ENCODE measurements at places on chromosomes 3 and 15. TPM values are rescaled to one million over a fixed set of nuclear protein-coding genes. Genes with fewer than 3 reads are reported as not detected.

DNA sequence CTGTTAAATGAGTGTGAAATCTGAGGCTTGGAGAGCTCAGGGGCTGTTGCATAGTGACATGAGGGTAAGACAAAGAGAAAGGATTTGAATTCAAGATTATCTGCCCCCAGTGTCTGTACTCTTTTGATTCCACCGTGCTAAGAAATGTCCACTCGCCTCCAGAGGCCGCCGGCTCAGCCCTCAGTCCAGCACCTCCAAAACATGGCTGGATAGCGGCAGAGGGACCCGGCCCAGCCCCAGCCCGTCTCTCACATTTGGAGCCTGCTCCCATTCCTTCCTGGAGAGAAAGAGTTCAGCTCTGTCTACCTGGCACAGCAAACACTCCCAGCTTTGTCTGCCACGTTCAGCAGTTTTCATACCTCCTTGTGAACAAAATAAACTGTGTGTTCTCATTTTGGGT lies 84.8 kb upstream of the IQSEC1 start:
- DNase-seq, result no peak

- DNase-seq, result no peak
Observed at GRCh38 chr3:168678730-168679129, 583.0 kb upstream of the GOLIM4 start.

GRCh38 chr15:40435710-40436089 lies 5.1 kb upstream of the BAHD1 start:
- DNase-seq, result no peak

CCDC50 gene
- 83.7 TPM for total RNA-seq

DNA sequence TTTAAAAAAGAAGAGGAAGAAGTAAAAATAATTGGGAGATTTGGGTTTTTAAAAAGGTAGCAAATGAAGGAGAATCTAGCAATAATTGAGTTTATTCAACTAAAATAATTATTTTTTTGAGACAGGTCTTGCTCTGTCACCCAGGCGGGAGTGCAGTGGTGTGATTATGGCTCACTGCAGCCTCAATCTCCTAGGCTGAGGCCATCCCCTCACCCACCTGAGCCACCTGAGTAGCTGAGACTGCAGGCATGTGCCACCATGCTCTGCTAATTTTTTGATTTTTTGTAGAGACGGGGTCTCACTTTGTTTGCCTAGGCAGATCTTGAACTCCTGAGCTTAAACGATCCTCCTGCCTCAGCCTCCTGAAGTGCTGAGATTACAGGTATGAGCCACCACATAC lies 27.7 kb upstream of the ARF4 start:
- no peak for DNase-seq

CYP11A1 gene
- total RNA-seq, result 0.21 TPM

IFT57 gene
- 80.1 TPM for total RNA-seq

PTX3 gene
- total RNA-seq, result 5.1 TPM

PLIN1 gene
- 3.6 TPM for total RNA-seq

GRCh38 chr3:48851407-48851806 lies 3.7 kb upstream of the PRKAR2A start:
- no peak for DNase-seq

- no peak for DNase-seq
Observed at GRCh38 chr3:140571836-140572235, 106.0 kb upstream of the TRIM42 start.

- DNase-seq, result no peak
Observed at GRCh38 chr3:98550833-98551232, 19.1 kb downstream of the GPR15 start.

DNA sequence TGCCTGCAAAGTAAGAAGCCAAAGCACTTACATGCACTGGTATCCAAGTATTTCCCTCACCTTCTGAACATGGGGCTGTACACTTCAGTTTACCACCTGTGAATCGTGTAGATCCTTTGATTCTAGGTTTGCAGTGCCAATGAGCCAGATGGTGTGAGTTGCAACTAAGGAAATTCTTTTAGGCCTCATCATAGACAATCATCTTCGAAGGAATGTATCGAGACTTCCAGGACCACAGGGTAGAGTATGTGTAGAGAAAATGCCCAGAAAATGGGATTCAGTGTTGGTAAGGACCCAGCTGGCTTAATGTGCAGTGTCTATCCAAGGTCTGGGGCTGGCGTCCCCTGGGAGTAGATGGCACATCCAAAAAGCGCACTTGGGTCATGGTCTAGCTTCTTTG lies 323.2 kb upstream of the TPM1 start:
- no peak for DNase-seq

DNA sequence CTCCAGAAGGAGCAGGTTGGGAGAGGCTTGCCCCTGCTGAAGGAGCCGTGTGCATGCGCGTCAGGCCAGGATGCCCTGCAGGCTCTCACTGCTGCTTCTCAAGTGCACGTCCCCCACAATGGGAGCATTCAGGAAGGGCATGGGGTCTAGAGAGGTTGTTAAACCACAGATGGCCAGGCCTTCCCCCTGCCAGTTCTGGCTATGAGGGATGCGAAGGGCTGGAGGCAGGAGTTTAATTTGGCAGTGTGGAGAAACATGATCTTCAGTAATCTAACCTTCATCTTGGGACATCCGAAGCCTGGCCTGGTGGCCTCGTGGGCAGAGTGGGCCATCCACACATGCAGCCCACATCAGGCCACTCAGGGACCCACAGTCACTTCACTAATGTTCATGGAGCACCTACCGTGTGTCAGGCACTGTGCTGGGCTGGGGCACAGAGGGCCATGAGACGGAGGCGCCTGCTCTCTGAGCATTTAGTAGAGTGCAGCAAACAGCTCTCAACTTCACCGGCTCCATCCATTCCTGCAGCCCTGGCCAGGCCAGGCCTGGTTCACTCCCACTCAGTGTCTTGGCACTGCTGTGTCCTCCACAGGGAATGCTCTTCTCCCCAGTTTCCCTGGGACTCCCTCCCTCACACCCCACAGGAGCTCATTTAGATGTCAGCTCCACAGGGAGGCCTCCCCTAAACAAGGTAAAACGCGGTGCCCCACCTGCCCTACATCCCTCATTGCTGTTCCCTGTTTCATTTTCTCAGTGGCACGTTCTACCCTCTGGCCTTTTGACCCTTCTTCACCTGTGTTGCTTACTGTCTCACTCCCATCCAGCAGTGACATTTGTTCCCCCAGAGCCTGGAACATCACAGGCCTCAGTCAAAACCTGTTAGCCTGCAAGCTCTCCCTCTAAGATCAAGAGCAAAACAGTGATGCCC lies 4.0 kb downstream of the CFAP100 start:
- DNase-seq, result no peak

DNA sequence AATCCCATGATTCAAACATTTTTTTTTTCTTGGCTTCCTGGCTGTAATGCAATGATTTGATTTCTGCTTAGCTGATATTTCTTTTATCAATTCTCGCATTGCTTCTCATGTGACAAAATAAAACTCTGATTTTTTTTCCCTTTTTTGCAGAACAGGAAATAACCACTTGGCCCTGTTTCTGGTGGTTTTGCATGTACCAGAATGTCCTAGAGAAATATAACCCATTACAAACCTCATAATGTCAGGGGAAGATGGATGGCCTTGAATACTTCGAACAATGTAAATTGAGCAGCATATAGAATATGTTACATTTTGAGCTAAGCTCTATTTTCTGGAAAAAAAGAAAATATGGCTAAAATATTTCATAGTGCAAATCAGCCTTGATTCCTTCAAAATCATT lies 275.6 kb downstream of the RAP2B start:
- DNase-seq, result no peak

- no peak for DNase-seq
Observed at GRCh38 chr15:81069356-81069755, 64.7 kb upstream of the CFAP161 start.

- no peak for DNase-seq
Observed at GRCh38 chr3:184129012-184129411, 6.1 kb upstream of the EIF2B5 start.

GOLGA8H gene
- 1.4 TPM for total RNA-seq

DNA sequence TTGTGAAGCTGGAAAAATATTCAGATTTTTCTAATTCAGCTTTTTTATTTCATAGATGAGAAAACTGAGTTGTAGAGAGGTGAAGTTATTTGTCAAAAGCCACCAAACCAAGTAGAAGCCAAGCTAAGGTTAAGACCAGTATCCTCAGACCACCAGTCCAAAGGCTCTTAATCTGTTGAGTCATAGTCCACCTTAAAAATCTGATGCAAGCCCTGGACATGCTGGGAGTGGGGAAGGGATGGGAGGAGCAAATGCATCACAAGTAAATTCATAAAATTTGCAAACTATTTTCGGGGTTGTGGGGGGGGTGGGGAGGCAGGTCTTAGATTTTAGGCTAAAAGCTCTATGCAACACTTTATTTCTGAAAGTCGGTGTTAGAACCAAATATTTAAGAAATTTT lies 307.7 kb upstream of the SEMA6D start:
- DNase-seq, result no peak

INTS14 gene
- 48.5 TPM for total RNA-seq

DNA sequence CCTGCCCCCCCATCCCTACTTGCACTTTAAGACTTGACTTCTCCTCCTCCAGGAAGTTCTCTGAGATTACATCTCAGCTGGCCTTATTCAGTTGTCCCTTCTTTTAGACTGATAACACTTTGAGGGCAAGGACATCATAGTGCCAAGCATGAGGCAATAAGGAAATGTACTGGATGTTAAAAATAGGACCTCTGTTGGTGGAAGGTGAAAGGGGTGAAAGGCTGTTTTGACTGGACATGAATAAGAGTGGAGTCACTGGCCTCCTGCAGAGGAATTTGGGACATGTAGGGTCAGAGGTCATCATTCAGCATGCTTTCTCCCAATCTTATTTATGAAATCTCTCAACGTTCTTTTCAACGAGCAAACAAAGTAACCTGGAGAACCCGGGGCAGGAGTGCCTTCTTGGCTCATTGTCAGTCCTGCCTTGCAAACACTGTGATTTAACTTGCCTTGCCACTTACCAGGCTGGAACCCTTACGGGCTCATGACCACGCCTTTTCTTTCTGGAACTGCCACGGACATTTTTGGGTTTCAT lies 38.6 kb downstream of the TRIM71 start:
- no peak for DNase-seq

GRCh38 chr3:111579495-111579894 lies 15.7 kb downstream of the ZBED2 start:
- no peak for DNase-seq

COL6A5 gene
- 6.1 TPM for total RNA-seq

- DNase-seq, result no peak
Observed at GRCh38 chr3:73513260-73513659, 111.5 kb downstream of the PDZRN3 start.

DNA sequence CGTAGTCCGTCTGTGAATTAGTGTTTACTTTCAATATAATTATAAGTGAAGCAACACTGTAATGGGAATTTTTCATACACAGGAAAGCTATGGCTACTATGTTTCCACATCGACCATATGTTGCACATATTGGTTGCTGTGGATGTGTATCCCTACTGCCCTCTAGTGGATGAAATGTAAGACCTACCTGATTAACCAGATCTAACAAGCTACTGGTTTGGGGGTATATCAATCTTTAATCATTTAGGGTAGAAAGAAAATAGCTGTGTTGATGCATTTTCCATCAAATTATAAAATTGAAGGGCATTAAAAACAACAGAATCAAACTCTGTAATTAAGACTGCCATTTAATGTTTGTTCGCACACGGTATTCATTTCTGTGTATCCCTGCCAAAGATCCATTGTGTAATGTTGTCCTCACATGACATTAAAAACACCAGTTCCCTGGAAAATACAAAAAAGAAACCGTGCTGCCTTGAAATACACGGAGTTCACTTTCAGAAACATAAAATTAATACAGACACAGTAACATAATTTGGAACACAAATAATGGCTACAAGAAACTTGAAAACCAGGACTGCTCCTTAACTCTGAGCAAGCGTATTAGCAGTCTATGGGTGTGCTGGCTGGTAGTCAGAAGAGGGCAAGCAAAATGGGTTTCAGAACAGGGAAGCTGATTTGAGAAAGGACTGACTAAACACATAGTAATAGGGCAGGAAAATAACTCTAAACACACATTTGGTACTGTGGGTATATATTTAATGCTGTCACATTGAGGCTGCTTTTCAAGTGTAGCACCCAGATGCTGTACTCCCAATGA lies 125.1 kb downstream of the TIGIT start:
- peak; percentile 25 for DNase-seq

TGM4 gene
- total RNA-seq, result not detected

DNA sequence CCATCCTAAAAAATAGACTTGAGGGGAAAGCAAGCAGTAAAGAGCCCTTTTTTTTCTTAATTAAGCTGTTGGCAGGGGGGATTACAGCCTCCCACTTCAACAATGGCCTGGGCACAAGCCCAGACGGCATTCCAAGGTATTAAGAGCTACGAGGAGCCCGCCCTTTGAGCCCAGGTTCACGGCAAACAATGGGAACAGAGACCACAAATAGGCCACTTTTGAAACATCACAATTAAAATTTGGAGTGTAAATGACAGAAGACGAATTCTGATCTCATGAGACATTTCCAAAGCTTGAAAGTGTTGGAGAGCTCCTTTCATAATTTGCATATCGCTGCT lies 8.9 kb downstream of the CHSY1 start:
- no peak for DNase-seq

DNA sequence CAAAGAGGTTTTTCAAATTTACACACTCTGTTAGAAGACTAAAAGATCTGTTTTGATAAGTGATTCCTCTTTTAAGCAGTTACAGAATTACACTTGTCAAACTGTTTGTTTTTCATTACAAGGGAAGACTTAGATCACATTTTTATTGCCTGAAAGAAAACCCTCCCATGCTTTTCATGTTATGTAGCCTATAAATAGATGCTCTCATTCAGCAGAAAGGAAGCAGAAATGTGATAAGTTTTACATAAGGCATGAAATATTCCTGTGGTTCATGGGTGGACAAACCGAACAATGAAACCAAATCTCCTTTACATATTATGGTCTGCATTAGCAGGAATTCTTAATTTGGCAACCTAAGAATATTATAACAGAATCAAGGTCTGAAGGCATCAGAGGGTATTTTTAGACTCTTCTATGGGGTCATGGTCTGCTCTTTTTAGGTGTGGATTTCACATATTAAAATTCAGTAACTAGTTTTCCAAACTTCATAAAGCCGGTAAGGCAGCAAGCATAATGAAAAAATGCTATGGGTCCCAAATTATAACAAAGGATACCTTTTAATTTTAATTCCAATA lies 37.3 kb upstream of the FXR1 start:
- DNase-seq, result no peak

SATB1 gene
- total RNA-seq, result 74.2 TPM

MESP1 gene
- not detected for total RNA-seq

DNA sequence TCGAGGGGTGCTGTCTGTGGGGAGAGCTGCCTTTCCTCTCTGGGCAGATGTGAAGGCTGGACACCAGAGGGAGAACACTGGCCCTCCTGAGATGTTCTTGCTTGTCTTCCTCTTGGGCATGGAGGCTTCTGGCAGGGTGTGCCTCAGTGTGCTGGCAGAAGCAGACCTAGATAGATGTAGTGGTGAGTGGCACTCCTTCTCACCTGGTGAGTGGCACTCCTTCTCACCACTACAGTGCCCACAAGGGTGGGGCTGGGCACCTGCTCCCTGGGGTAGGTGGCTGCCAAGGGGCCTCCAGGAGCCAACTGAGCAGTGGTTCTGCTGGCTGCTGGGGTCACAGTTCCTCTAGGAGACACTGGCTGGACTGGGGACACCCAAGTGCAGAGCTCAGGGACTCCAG lies 18.7 kb downstream of the ACVR2B start:
- DNase-seq, result no peak

GRCh38 chr3:17092583-17092933 lies 207.8 kb downstream of the PLCL2 start:
- DNase-seq, result no peak

DAPK2 gene
- total RNA-seq, result 6.0 TPM

- no peak for DNase-seq
Observed at GRCh38 chr3:35291471-35292236, 347.7 kb upstream of the ARPP21 start.

FES gene
- 27.0 TPM for total RNA-seq

- DNase-seq, result no peak
Observed at GRCh38 chr3:9793161-9793781, 389 bp downstream of the ARPC4 start.

GRCh38 chr3:115670911-115671310 lies 47.6 kb downstream of the GAP43 start:
- DNase-seq, result no peak
